ENCODE measurements at places on chromosomes 1 and 21.

GRCh38 chr1:81695741-81696140 is 105.0 kb upstream of the ADGRL2 start:
- DNase-seq = no peak

DNA sequence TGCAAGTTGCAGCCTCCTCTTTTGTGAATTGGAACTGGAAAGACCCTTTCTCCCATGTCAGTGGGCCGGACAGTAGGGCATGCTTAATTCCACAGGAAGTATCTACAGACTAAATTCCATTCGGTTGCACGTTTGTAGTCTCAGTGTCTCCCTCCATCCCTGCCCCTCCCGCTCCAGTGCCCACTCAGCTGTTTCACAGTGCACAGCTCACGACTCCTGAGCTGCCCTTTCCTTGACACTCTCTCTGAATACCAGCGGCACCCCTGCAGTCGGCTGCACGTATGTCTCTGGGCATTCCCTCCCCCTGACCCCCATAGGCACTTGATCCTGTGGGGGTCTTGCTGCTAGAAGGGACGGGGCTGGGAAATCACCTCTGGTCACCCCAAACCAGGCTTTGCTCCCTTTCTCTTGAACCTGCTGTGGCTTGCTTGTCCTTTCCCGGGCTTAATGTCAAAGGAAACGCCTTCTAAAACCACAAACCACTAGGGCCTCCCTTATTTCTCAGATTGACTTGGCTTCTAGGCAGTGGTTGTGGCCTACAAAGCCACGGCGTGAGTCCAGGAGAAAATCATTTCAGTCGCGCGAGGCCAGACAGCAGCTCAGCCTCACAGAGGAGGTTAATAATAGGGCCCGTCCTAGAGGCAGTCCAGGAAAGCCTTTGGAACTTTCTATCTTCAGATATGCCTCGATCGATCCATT is 365.3 kb upstream of the PROX1 start:
- DNase-seq = no peak

GRCh38 chr1:3454811-3455618 is 550 bp downstream of the ARHGEF16 start:
- DNase-seq = no peak

DNA sequence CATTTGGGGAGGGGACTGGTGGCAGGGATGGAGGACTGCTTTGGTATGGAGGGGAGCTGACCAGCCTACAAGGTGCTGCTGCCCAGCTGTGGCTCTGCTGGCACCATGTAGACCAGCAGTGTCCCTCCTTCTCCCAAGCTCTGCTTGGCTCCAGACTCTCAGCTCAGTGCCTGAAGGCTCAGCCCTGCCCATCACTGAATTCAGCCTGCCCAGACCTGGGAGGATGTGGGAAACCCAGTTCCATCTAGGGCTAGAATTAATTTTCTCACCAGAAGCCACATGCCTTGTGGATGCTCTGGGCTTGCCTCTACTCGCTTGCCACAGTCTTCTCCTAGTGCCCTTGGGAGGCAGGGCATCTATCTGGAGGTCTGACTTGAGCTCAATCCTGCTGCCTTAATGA is 195.0 kb upstream of the EDN2 start:
- no peak for DNase-seq

- DNase-seq = no peak
Observed at GRCh38 chr1:230384380-230385157, 41.6 kb downstream of the PGBD5 start.

DNA sequence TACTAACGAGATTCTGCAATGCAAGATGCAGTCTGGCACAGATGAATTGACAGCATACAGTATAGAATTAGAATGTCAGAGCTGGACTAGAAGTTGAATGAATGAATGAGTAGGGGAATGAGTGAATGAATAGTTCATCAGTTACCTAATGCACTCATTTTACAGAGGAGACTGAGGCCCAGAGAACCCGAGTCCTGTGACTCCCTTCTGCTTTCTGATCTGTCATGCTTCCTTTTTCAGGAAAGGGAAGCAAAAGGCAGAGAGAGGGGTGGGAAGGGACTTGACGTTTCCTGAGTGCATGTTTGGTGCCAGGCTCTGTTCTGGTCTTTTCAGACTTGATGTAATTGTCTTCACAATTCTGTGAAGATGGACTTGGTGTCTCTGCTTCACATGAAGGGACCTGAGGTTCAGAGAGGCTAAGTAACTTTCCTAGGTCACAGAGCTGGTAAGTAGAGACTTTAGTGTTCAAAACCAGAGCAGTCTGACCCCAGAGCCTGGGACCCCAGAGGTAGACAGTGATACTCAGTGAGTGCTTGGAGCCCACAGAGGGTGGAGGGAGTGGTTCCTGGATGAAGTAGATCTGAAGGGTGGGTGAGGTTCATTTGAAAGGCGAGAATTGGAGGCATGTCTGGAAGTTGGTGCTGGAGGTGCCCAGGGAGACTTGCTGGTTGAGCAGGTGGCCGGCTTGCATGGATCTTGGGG is 8.0 kb upstream of the MEX3A start:
- no peak for DNase-seq
